ENCODE measurements at places on chromosomes 16 and 17.

GRCh38 chr17:12242345-12242954 lies 221.8 kb downstream of the MAP2K4 start:
- DNase-seq: no peak

DNA sequence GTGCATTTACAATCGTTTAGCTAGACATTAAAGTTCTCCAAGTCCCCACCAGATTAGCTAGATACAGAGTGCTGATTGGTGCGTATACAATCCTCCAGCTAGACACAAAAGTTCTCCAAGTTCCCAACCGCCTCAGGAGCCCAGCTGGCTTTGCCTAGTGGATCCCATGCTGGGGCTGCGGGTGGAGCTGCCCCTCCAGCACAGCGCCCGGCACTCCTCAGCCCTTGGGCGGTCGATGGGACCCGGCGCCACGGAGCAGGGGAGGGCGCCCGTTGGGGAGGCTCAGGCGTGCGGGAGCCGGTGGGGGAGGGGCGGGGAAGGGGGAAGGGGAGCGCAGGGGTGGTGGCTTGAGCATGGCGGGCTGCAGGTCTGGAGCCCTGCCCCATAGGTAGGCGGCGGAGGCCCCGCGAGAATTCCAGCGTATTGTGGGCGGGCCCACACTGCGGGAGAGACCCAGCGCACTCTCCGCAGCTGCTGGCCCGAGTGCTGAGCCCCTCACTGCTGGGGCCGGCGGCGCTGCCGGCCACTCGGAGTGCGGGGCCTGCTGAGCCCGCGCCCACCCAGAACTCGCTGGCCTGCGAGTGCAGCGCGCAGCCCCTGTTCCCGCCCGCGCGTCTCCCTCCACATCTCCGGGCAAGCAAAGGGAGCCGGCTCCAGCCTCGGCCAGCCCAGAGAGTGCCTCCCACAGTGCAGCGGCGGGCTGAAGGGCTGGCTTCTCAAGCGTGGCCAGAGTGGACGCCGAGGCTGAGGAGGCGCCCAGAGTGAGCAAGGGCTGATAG lies 907.5 kb downstream of the CDH8 start:
- DNase-seq: no peak

- DNase-seq: no peak
Observed at GRCh38 chr17:66714046-66715023, 120.6 kb upstream of the CACNG5 start.

- no peak for DNase-seq
Observed at GRCh38 chr17:193841-194806, 12.7 kb upstream of the DOC2B start.

DNA sequence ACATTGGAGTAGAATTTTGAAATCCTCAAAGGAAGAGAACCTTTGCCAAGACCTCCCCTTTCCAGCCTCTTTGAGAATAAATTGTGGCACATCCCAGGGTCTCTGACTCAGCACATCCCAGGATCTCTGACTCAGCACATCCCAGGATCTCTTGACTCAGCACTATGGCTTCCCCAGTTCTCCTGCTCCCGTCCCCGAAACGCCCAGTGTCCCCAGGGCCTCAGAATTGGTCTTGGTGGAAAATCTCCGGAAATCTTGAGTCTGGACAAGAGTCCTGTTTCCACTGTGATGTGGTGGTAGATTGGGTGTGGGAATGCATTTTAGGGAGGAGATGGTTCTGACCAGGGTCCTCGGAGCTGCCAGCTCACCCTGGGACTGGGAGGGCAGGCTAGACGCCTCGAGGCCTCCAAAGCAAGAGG lies 19.2 kb downstream of the PLXDC1 start:
- no peak for DNase-seq
